NCI-H1105 (cell line): ENCODE measurements at places on chromosomes 13 and 19.

DNA sequence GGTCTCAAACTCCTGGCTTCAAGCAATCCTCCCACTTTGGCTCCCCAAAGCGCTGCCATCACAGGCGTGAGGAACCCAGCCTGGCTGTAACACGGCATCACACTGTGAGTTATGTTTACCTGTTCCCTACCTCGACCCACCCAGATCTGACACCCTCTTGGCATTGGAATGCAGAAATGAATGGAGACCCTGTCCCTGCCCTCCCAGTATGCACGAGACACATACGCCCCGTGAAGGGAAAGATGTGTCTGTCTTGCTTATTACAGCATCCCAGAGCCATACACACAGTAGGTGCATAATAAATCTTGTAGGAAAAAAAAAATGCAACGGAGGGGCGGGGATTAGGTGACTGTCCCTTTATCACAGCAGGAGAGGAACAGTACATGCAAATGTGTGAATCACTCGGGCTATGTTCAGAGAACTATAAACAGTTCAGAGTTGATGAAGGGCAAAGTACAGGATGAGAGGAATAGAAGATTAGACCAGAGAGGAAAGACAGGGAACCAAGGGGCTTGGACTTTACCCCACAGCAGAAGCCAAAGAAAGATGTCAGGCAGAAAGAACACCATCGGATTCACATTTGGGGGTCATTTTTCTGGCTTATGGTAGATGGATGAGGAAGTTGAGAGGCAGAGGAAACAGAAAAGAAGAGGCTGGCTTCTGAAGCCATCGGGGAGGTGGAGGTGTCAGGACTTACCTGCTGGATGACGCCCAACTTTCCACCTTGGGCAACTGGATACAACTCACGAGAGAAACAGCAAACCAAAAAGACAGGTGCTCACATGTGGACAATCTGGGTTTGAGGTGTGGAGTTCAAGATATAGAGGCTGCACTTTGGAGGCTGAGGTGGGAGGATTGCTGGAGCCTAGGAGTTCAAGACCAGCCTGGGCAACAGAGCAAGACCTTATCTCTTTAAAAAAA lies 94.3 kb downstream of the INSR start:
- no peak for DNase-seq

DNA sequence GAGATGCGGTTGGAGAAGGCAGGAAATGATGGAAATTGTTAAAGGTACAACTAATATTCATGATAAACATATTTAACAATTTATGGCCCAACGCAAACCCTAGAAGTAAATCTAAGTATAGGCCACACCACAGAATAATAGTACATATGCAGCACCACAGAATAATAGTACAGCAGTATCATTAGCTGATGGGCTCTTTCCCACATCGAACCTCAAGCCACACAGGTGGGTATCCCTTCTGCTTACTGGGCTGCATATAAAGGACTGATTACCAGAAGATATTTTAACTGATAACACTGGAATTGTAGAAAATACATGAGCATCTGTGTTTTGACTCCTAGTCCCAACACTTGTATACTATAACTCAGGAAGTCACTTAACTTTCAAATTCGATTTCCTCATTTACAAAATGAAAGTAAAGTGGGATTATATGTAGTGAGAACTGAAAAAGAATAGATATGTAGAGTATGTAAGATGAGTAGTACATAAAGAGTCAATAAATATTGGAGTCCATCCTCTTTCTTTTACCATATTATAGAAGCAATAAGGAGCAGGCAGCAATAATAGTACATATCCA lies 91.5 kb downstream of the TSC22D1 start:
- no peak for DNase-seq

GRCh38 chr13:69331245-69331644 lies 776.4 kb upstream of the ATXN8OS start:
- DNase-seq, result no peak

GRCh38 chr13:103236213-103236612 lies 170.0 kb upstream of the SLC10A2 start:
- no peak for DNase-seq

- DNase-seq, result no peak
Observed at GRCh38 chr13:77696006-77696878, 1.2 kb upstream of the SLAIN1 start.

- DNase-seq, result no peak
Observed at GRCh38 chr13:32403108-32403507, 24.8 kb downstream of the N4BP2L1 start.

- no peak for DNase-seq
Observed at GRCh38 chr19:10190026-10190425, 4.7 kb downstream of the DNMT1 start.

DNA sequence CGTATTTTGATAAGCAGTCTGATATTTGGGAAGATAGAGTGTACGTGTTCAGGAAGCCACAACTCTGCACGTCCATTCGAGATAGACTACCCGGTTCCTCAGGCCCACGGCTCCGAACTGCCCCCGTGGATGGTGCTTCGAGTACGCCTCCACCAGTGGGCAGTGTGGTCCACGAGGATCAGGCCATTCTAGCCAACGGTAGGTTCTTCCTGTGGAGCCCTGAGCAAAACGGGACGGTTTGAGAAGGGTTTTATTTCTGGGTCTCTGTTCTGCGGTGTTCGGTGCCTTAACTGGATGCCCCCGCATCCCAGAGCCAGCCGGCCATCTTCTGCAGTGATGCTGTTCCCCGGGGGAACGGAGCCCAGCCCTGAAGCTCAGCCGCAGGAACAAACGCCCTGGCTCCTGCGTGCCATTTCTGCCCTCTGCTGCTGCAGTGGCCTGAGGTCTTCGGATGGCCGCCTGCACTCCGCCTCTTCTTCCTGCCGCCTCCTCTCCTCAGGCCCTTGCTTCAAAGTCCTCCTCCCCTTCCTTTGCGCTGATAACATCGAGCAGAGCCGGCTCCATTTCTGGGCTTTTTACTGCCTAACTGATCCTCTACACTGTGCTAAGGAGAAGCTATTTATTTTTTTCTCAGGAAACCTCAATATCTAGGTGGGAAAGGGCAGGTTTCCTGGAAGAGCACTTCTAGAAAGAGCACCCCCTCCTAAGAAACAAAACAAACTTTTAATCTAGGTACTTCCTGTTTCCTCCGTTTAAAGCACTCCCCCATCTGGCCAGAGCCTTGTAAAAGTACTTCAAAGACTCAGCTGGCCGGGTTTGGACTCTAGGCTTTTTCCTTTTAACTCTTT lies 36.2 kb upstream of the SLC46A3 start:
- no peak for DNase-seq

- no peak for DNase-seq
Observed at GRCh38 chr19:6033744-6034264, 55.9 kb upstream of the RANBP3 start.

DNA sequence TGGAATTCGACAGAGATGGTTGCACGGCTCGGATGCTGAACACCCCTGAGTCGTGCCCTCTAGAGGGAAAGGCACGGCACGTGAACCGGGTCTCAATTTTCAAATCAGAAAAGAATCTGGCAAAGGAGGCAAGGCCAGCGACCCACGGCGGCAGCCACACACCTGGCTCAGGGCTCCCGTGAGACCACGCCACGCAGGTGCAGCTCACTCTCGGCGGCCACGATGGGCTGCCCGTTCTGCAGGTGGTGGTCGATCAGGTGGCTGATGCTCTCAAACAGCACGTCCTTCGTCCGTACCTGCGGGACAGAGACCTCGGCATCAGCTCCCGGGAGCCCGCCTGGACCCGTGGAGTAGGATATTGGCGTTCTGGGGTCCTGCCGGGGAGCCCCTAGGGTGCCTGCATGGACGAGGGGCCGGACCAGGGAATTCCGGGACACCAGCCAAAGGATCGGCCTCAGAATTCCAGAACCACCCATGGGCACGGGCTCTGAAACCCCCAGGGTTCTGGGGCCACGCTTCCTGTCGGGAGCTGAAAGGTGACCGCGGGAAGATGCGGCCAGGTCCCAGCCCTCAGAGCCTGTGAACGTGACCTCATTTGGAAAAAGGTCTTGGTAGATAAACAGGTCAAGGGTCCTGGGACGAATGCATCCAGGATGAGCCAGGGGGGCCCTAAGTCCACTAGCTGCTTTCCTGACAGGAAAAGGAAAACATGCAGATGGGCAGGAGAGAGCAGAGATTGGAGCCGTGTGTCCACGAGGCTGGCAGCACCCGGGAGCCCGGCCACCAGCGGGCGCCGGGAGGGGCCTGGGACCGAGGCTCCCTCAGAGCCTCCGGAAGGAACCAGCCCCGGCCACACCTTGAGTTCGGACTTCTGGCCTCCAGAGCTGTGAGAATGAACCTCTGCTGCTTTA lies 10.1 kb upstream of the C2CD4C start:
- no peak for DNase-seq

DNA sequence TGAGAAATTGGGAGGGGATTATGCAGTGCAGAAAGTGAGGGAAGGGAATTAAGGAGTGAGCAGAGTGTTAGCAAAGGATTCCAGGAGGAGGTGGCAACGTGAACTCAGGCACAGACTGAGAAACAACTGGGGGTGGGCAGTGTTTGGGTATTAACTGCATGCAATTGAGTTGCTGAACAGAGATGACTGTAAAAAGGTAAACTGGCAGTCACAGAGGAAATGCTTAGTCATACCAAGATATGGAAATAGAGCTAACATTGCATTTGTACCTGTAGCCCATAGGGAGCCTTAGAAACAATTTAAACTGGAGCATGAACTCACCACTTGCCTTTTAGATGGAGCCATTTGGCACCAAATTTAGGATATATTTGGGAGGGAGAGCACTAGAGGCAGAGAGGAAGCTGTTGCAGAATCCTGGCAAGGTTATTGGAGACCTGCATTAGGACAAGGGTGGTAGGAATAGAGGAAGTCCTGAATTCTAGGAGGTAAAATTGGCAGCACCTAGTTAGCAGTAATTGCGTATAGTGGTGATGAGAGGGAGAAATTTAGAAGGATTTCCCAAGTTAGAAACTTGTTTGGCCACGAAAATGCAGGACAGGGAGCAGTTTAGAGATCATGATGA lies 100.6 kb upstream of the FRY start:
- DNase-seq, result no peak

DNA sequence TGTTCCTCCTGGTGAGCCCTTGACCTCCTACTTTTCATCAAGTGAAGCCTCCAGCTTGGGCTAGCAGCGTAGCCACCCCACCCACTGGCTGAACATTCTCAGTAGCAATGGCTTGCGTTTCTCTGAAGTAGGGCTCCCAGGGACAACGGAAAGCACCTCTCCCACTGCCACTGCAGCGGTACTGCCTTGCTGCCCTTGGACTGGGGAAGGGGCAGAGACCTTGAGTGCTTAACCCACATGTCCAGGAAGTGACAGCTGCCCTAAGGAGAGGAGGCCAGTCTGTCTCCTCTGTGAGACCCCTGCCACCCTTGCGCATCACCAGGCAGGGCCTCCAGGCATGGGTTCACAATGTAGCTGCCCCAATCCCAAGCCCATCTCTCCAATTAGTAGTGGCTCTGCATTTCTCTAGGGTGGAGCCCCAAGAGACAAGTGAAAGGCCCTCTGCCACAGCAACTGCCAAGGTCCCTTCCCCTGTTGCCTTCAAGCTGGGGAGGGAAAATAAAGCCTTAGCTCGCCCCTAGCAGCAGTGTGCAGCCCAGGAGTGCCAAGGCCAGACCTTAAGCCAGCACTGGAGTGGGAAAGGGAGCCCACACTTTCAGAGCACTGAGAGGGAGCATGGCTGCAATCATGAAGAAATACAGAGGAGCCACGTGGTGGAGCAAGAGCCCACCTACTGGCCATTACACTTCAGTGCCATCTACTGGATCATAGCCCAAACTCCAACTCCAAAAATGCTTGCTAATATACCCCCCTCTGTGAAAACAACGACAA lies 175.9 kb upstream of the TRPC4 start:
- no peak for DNase-seq

DNA sequence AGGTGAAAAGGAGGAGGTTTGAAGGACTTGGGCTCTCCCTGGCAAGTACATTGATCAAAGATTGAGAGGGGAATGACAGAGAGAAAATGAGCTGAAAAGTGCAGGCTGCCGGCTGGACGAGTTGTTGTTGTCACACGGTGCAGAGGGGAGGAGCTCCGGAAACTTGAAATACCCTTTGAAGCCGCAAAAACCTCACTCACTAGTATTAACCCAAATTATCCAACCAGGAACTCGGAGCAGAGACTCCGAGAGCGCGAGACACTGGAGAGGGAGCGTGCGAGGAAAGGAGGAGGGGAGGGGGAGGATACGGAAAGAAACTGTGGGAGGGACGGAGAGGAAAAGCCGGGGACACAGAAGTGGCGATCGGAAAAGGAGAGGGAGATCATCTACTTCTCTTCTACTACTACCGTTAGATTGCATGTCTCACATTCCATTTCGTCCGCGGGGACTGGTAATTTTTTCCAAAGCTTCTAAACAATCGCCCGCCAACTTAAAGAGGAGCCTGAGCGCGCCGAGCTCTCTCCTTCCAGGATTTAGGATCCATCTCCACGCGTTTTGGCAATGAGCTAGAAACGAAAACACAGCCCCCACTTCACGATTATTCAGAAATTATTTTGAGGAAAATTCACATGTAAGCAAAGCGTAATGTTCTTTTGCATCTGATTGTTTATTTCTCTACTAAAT lies at the start of gene DACH1:
DACH1 (minus strand) TSS at position 74 of the 684 bp plus-strand sequence.
- peak; percentile 34 for DNase-seq

DNA sequence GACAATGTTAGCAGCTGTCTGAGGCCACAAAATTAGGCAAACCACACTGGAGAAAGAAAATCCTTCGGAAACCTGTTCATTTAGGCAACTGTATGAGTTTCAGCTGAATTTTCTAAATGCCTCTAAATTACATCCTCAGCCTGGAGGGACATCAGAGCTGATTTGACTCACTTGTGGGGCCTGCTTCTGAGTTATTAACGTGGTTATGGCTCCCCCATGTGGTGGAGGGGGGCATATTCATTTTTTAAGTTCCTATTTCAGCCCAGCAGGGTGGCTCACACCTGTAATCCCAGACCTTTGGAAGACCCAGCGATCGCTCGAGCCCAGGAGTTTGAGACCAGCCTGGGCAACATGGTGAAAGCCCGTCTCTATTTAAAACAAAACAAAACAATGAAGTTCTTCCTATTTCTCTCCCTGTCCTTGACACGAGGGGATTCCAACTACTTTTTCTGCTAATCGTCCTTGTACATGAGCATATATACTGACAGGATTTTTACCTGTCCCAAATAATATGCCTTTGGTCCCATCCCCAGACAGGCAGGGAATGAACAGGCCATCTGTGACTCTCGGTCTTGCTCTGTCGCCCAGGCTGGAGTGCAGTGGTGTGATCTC lies 31.5 kb upstream of the HIF3A start:
- DNase-seq, result peak; percentile 62

- no peak for DNase-seq
Observed at GRCh38 chr13:113544071-113544891, 40.3 kb upstream of the TFDP1 start.

- DNase-seq, result no peak
Observed at GRCh38 chr19:7427944-7428343, 60.9 kb downstream of the PEX11G start.

DNA sequence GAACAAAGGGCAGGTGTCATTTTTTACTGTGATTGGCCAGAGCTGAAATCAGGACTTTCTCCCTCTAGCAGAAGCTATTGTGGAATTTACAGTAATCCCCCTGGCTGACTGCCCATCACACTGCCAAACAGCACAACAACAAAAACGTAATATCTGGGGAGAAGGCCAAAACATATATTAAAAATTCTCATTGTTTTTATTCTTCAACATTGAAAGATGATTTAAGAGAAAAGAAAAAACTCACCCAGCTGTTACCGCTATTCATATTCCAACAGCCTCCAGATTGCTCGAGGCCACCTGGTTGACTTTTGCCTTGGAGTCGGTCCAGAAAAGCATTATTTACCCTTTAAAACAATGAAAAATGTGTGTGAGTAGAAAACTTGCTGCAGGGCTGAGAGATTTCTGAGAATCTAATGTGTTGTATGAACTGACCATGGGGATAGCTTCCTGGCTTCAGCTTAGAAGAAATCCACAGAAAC lies 97.2 kb downstream of the EPSTI1 start:
- peak; percentile 64 for DNase-seq
